ENCODE measurements at places on chromosomes 11 and 22. TPM values are rescaled to one million over a fixed set of nuclear protein-coding genes. Genes with fewer than 3 reads are reported as not detected.
A peak's percentile ranks its signal among the peaks of the same experiment; 100 is the strongest.

- H3K27me3 ChIP-seq = no peaks in the 10 kb centered on the region
- H3K27ac ChIP-seq = no peak overlapping the region
- H3K4me1 ChIP-seq = no peaks in the 10 kb centered on the region
- DNase-seq = peak; percentile 47
- H3K36me3 ChIP-seq = no peaks in the 10 kb centered on the region
These were observed 29.7 kb downstream of the ZFTA start for GRCh38 chr11:63738720-63739360.

GRCh38 chr11:27933992-27934829 is 173.7 kb downstream of the KIF18A start:
- no peaks in the 10 kb centered on the region for H3K36me3 ChIP-seq
- H3K27me3 ChIP-seq = no peaks in the 10 kb centered on the region
- peak overlapping the region; percentile 42 for H3K4me3 ChIP-seq
- peaks cover 28% of the 10 kb centered on the region for H3K4me1 ChIP-seq
- DNase-seq = peak; percentile 81

DNA sequence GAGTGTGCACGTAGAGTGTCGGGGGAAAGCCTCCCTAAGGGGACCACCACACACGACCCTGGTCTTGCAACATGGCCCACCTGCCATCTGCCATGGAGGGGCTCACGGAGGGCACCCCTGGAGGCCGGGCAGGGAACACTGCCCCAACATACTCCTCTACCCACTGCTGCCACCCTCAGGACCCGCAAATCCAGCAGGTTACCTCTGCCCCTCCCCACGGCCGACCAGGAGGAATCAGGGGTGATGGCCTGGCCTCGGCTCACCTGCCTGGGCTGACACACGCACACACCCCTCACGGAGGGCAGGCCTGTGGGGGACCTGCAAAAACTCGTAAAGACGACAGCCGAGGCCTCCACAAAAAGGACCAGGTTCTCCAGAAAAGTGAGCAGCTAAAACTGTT is 30.2 kb downstream of the CHID1 start:
- no peak for DNase-seq
- peaks cover 7% of the 10 kb centered on the region for H3K36me3 ChIP-seq
- H3K27me3 ChIP-seq = no peaks in the 10 kb centered on the region
- no peaks in the 10 kb centered on the region for H3K4me1 ChIP-seq
- H3K4me3 ChIP-seq = no peak overlapping the region

The PTDSS2 gene
- total RNA-seq = 36.2 TPM

GRCh38 chr11:36109850-36110606 is 166.2 kb downstream of the LDLRAD3 start:
- H3K4me1 ChIP-seq = no peaks in the 10 kb centered on the region
- H3K4me3 ChIP-seq = no peak overlapping the region
- H3K27me3 ChIP-seq = no peaks in the 10 kb centered on the region
- H3K27ac ChIP-seq = no peak overlapping the region

DNA sequence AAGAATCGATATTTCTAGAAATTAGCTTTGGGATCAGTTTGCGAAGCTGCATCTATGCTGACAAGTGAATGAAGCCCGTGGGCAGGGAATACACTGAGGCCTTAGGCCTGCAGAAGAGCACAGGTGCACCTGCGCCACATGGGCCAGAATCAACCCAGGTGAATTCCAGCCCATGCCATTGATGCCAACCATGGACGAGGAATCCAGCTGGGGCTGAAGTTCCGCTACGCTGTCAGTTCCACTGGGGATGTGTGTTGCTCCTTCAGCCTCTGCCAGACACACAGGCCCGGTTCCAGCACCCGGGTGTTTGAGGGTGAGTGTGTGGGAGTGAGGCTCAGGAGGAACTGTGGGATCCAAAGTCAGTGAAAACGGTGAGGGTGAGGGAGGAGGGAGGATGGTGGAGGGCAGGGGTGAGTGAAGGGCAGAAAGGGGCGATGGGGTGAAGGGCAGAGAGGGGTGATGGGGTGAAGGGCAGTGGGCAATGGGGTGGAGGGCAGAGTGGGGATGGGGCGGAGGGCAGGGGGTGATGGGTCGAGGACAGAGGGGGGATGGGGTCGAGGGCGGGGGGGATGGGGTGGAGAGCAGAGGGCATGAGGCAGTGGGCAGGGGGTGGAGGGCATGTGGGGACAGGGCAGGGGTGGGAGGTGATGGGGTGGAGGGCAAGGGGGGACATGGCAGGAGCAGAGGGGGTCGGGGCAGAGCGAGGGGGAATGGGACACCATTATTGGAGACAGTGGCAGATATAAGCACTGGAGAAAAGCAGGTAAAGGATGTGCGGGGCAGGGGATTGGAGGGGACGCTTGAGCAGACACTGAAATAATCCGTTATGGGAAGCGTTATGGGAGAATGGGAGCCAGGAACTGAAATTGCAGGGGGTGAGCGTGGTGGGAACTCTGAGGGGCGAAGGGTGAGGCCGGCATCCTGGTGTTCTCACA is 931.6 kb downstream of the BRD1 start:
- H3K27ac ChIP-seq = no peak overlapping the region
- no peak overlapping the region for H3K4me3 ChIP-seq
- peak; percentile 61 for DNase-seq
- H3K27me3 ChIP-seq = no peaks in the 10 kb centered on the region

The MAP6 gene
- total RNA-seq = 0.72 TPM

GRCh38 chr11:64331569-64332371 is 8.2 kb upstream of the CCDC88B start:
- no peaks in the 10 kb centered on the region for H3K27me3 ChIP-seq
- H3K4me1 ChIP-seq = peaks cover 34% of the 10 kb centered on the region
- H3K36me3 ChIP-seq = no peaks in the 10 kb centered on the region
- H3K4me3 ChIP-seq = no peak overlapping the region

GRCh38 chr11:116792869-116793771 is 1.4 kb upstream of the APOA5 start:
- no peak overlapping the region for H3K4me3 ChIP-seq
- H3K27ac ChIP-seq = peak overlapping the region; percentile 43
- no peaks in the 10 kb centered on the region for H3K27me3 ChIP-seq
- peaks cover 36% of the 10 kb centered on the region for H3K4me1 ChIP-seq
- peak; percentile 95 for DNase-seq

All from osteoblast (primary cell).